NCI-H1417 (cell line): ENCODE measurements at places on chromosomes 6 and 20.
A peak's percentile ranks its signal among the peaks of the same experiment; 100 is the strongest.

GRCh38 chr6:82076916-82077315 is 170.6 kb downstream of the IBTK start:
- DNase-seq: no peak

GRCh38 chr20:24779131-24779530 is 169.9 kb upstream of the CST7 start:
- DNase-seq: no peak

GRCh38 chr20:15419856-15420255 is 1082.4 kb upstream of the FLRT3 start:
- DNase-seq: no peak

- DNase-seq: no peak
Measured at GRCh38 chr6:43584892-43585570, 9.0 kb downstream of the POLH start.

GRCh38 chr20:62650551-62651284 is 8.4 kb downstream of the SLCO4A1 start:
- DNase-seq: no peak

DNA sequence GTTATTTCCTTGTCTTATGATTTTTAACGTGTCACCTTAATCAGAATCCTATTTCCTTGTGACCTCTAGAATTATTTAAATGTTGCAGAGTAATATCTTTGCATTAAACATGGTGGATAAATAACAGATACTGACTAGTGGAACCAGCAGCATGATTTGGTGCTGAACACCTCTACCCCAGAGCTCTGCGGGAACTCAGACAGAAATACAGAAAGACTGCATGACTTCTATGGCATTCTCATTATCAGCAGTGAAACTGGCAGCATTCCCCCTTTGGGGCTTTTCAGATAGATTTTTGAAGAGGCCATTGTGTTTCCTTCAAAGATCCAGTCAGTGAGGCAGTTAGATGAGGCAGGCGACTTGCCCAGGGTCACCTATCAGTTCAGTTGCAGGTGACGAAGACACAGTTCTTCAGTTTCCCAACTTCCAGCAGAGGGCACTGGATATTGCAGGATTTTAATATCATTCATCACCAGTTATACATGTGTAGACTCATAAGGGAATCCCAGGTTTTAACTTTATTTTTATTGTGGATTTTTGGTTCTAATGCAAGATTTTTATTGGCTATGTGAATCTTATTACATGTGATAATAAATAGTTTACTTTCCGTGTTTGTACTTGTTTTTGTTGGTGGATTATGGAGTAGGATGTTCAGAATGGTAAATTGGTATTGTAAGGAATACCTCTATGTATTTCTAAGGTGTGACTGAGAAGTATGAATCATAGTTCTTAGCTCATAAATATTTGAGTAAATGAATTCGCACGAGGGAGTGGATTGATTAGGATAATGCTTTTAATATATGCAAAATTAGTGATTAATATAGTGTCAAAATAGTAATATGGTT is 81.3 kb downstream of the AFDN start:
- DNase-seq: peak; percentile 44

- DNase-seq: no peak
Measured at GRCh38 chr6:15327271-15327670, 81.4 kb downstream of the JARID2 start.

- DNase-seq: no peak
Measured at GRCh38 chr6:38495922-38496635, 143.7 kb downstream of the BTBD9 start.

GRCh38 chr20:25461786-25462545 is 54.5 kb downstream of the GINS1 start:
- DNase-seq: no peak

GRCh38 chr6:142406131-142406530 is 104.3 kb downstream of the ADGRG6 start:
- no peak for DNase-seq

DNA sequence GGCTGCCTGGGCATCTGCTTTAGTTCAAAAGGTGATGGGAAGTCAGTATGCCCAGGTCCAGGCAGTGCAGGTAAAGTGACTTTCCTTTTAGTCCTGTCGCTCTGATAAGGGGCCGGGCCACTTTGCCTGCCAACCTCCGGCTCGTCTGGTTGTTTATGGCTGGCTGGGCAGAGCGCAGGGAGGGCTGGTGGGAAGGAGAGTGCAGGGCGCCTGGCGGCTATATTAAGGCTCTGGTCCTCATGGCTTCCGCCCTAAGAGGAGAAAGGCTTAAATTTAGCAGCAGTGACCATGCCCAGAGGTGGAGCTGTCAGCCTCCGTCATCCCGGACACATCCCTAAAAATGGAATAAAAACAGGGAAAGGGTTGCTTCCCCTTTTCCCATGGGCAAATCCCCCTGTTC is 14.6 kb downstream of the GATA5 start:
- no peak for DNase-seq

GRCh38 chr6:36378936-36379335 is 8.5 kb downstream of the ETV7 start:
- DNase-seq: no peak

DNA sequence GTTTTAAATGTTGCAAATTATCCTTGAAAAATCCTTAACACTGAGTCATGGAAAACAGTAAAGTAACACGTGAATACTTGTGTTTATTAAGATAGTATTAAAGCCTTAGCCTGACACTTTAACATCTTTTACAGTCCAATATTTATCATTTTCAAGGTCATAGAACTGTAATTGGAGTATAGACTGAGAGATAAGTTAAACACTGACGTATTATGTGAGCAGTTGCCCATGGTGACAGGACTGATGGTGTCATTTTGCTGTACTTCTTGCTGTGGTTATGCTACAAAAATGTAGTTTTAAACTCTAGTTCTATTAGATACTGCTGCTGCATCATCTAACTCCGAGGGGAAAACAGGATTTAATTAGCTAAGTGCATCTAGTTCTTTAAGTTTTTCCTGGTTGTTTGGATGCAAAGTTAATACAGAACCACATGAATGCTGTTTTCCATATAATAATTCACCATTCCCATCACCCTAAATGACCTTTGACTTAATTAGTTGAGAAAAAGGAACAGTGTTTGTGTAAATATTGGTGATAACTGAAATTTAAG is 37.8 kb downstream of the SLC2A12 start:
- DNase-seq: no peak

GRCh38 chr6:15412767-15413166 is 166.9 kb downstream of the JARID2 start:
- no peak for DNase-seq

DNA sequence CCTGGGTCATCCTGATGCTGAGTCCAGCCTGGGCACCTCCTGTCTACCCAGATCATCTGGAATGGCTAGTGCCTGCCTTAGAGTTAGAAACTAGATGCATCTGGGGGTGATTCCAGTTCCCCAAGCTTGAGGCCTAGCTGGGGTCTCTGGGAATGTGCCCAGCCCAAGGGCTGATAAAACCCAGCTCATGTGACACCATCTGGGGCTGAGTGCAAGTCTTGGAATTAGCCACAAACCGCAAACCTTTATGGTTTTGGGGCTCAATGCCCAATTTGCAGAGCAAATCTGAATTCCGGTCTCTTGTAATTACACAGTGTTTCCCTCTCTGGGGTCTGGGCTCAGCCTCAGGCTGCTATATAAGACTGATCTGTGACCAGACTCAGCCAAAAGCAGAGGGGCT is at the start of gene BPIFB4:
BPIFB4 (plus strand) TSS at position 385 of the 400 bp plus-strand sequence. CDS start 1,884 bp downstream, outside the sequence.
- no peak for DNase-seq

DNA sequence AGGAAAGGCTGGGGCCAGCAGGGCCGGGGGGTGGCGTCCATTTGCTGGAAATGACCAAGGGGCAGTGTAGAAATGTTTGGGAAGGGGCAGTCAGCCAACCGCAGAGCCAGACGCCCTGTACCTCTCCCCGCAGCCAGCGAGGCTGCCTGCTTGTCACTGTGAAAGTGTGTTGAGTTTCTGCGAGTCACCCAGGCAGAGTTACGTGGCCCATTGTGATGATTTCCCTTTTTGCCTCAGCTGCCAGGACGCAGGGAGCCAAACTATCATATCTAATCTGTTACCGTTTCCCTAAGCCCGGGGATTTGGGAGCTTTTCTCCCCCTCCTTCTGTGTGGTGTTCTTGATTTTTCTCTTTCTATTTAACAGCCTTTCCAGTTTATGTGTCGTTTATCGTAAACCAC is 67.9 kb upstream of the STX16 start:
- DNase-seq: no peak

- DNase-seq: peak; percentile 46
Measured at GRCh38 chr6:159008656-159009288, 8.8 kb upstream of the RSPH3 start.

DNA sequence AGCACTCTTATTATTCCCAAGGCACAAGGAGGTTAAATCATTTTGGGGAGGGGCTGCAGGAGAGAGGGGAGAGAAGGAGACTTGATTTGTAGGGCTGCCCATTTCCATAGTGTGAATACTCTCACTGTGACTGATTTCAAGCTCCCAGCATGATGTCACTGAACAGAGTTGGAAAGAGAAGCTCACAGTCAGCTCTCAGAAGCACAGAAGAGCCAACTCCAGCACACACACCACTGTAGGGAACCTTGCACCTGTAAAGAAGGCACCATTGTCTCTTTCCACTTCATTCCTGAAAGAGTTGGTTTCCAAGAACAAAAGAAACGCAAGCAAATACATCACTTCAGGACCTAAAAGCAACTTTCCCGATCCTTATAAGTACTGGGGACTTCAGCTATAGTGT is 12.7 kb upstream of the STK35 start:
- DNase-seq: no peak

DNA sequence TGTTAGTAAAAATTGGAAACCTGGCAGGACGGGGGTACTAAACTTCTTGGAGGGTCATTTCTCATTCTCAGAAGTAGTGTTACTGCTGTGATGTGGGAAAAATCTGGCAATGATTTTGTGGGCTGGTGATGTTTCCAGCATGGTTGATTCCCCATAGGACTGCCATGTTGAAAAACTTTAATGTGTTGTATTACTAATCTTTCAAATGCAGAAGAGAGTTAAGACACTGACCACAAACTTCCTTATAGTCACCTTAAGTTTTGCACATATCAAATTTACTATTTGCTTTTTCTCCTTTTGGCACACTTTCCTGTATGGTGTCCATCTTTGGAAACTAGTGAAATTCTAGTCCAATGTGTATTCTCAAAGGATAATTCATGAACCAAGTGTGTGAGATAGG is 236.2 kb upstream of the TAB2 start:
- DNase-seq: no peak

DNA sequence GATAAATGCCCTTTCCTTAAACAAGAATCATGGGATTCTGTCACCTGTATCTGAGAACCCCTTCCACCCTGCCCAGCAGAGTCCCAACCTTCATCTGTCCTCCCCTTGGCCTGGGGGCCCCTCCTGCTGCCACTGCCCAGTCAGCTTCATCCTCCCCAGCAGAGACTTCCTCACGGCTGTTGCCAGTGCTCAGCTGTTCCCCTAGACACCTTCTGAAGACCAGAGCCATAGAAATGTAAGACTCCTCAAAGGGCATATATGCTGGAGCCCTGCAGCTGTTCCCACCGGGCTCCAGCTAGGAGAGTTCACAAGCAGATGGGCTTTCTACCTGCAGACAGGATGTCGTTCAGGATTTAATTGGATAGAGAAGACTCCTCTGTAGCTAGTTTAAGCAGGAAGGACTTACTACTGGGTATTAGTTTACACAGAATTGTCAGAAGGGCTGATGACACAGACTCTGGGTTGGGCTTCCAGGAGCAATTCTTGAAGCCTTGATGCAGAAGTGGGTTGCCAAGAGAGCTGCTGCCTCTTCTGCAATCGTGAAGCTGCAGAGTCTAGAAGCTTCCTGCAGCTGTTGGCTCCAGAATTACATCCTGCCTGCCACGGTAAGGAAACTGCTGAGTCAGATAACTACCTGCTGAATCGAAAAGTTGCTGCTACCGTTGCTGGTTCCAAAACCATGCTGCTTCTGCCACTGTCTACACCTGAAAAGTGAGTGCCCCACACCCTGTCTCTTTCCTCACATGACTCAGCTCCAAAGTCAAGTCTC is 57.1 kb upstream of the MLN start:
- DNase-seq: peak; percentile 45

GRCh38 chr20:36873498-36874189 is 2.3 kb upstream of the TLDC2 start:
- DNase-seq: no peak

DNA sequence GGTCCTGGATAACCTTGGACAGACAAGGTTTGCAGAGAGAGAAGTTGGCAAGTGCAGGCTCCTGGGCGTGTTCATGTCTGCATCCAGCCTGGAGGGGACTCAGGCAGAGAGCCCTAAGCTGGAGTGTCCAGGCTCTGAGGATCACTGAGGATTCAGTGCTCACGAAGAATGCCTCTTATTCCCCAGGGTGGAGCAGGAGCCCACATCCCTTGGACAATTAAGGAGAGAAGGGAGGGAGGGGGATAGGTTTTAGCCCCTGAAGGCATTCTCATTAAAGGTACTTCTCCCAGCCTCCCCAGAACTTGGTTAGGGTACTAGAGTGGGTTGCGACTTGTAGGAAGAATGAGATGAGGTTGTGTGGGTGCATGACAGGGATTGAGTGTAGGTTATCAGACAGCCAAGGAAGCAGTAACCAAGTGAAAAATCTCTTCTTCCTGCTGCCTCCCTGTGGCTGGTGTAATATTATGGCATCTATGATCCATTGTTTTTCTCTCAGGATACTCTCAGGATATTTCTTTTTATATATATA is 680 bp downstream of the HLA-DPB1 start:
- no peak for DNase-seq

DNA sequence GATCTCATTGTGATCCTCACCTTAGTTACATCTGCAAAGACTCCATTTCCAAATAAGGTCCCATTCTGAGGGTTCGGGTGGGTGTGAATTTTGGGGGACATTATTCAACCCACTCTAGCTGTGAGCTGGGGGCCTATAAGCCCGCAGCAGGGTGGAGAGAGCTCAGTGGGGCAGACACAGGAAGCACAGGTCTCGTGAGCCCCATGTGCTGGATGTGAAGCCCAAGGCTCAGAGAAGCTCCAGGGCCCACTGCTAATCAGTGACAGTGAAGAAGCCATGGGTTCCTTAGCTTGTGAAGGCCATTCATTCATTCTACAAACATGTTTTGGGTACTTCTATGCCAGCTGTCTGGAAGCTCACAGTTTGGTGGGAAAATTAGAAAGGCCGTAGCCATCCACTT is 47.5 kb downstream of the CHMP4B start:
- DNase-seq: no peak

DNA sequence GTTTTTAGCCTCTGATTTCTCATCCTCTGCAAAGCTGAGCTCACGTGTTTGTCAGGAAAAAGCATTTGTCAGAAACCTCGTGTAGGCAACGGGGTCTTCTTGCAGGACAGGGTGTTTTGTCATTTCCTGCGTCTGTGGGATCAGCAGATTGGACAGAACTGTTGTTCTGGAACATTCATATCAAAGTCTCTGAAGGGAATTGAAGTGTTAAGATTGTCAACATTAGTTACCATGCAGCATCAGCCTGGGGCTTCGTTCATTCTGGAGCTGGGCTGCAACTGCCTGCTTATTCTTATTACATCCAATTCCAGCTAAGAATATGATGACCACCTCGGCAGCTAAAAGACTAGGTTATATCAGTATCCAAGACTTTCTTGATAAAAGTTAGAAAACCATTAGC is 71.0 kb upstream of the RALGAPA2 start:
- no peak for DNase-seq

GRCh38 chr6:118042855-118043254 is 135.8 kb downstream of the SLC35F1 start:
- DNase-seq: no peak

- DNase-seq: peak; percentile 26
Measured at GRCh38 chr6:132388291-132388690, 13.0 kb downstream of the MOXD1 start.

GRCh38 chr20:54103762-54104600 is 33.6 kb upstream of the BCAS1 start:
- DNase-seq: no peak

GRCh38 chr20:4427940-4428586 is 293.6 kb upstream of the PRND start:
- no peak for DNase-seq
